SK-N-SH treated with all-trans-retinoic acid at 6 μM for 48 hours (cell line): ENCODE measurements at places on chromosomes 1 and 21.
A peak's percentile ranks its signal among the peaks of the same experiment; 100 is the strongest.

DNA sequence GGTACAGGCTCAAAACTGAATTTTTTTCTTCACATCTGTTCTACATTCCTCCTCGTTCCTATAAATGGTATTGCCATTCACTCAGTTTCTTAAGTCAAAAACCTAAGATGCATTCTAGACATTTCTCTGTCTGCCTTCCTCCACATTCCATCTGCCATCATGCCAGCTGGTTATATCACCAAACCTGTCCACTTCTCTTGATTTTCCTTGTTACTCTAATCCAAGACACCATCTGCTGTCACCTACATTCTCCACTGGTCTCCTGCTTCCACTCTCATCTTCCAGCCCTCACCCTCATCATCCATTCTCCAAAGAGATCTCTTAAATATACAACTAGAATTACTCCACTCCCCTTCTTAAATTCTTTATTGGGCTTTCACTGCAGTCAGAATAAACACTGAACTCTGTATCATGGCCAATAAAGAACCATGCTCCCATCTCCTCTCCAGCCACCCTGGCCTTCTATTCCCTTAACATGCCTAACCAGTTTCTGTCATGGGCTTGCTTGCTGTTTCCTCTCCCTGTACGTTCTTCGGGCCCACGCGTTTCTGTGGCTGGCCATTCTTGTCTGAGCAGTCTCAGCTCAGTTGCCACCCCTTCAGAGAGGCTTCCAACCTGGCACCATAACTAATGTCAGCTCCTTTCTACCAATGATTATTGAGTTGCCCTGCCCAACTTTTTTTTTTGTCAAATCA, 278.3 kb downstream of the ST6GALNAC3 start:
- ATAC-seq: no peak

DNA sequence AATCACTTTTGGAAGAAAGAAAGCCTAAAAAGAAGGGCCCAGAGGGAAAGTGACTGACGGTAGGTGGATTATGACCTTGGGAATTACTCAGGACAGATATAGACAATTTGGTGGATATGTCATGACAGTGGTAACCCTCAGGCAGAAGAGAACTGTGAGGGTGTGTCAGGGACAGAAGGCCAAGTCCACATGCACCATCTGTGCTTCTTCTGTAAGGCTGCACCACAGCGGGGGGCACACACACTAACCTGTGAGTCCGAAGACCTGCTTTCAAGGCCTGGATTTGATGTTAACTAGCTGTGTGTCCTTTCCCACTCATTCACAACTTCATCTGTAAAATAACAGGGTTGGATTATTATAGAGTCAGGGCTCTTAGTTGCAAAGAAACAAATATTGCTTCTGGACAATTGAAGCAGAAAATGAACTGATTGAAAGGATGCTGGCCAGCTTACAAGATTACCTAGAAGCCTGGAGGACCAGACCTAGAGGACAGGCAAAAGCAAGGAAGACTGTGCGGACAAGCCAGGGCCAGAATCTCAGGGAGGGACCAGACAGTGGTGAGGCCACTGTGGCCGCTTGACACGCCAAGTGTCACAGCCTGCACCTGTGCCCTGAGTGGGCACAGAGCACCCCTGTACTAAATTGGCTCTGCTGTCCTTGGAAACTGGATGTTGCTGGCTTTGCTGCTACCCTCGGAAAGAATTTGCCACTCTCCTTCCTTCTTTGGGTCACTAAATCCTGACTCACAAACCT, 34.7 kb upstream of the USP24 start:
- no peak for ATAC-seq

DNA sequence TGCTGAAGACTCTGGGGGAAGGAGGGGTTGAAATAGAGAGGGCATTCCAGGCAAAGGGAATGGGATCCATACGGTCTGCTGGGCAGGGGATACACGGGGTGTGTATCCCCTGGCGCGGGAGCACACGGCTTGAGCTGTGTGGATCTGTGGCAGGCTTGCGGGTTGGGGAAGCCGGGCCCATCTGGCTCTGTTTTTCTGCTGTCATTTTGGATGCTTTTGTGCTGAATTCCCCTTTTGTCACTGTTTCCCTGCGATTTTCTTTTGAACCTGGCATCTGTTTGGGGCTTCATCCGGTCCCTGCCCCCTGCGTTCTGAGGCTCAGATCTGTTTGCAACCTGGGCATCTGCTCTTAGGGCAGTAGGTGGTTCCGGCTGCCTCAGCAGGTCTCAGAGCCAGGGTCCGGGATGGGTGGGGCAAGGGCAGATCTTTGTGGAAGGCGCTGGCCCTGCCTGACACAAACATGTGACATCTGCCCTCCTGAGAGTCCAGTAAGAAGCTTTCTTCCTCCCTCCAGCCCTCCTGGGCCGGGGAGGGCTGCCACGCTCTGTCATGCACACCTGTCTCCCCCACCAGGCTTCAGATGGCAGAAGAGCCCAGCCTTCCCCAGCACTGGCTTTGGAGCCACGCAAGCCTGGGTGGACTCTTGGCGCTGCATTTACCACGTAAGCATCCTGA, 84.0 kb downstream of the IGSF21 start:
- ATAC-seq: no peak

DNA sequence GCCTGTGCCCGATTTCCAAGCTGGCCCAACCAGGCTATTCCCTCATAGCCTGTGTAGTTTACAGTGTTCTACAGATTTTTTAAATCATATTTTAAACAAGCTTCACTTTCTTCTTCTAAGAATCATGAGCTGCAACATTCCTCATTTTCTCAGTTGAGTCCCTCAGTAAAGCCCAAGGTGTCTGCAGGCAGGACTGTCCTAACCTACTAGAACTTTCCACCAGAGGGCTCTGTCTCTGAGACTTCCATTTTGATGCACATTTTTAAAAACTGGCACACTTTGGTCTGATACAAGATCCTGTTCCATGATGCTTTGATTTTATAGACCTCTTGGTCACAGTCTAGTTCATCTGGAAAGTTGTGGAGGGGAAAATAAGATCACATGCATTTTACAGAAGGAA, 21.6 kb upstream of the SLAMF6 start:
- ATAC-seq: peak; percentile 89

DNA sequence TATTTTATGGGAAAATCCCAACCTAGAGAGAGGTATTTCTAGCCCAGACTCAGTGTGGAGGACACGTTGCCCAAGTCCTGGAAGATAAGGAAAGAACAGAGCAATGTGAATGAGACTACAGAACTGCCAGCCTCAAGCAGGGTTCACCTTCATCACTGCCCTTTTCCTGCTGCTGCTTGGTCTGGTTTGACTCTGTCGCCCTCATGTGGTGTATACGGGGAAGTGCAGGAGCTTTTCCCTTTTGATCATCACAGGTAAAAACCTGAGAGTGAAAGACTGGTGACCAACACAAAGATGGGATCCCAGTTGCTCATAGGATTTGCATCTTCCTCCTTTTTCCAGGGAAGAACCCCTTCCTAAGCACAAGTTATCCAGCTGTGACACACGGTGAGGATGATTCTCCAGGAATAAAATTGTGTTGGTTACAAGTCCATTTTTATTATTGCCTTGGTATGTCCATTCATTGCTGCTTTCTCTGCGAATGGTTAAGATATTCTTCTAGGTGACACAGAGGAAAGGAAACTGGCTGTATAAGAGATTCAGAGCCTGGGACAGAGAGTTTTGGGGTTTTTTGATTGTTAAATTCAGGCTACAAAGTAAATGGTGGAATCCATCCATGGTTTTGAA, 89.5 kb upstream of the CD53 start:
- ATAC-seq: peak; percentile 82

- ATAC-seq: no peak
Observed at GRCh38 chr1:53321776-53322602, 5.9 kb downstream of the LRP8 start.

GRCh38 chr1:177310326-177310725, 139.6 kb downstream of the BRINP2 start:
- no peak for ATAC-seq

DNA sequence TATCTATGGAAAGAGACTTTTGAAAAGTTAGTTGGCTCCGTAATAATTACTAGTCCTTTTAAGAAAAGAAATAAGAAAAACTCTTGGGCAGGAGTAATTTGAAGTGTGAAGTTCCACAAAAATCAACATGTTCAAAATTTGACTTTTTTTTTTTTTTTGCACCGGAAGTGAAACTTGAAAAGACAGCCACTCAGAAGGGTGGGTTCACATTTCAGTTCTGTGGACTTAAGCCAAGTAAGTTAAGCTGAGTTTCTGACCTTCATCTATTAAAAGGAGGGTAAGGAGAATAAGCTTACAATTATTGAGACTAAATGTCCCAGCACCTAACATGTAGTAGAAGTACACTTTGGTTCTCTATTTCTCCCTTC, 11.0 kb downstream of the RO60 start:
- no peak; the same call in 2 of the 3 replicates for ATAC-seq

GRCh38 chr1:220338759-220339158, 66.5 kb upstream of the RAB3GAP2 start:
- no peak for ATAC-seq

DNA sequence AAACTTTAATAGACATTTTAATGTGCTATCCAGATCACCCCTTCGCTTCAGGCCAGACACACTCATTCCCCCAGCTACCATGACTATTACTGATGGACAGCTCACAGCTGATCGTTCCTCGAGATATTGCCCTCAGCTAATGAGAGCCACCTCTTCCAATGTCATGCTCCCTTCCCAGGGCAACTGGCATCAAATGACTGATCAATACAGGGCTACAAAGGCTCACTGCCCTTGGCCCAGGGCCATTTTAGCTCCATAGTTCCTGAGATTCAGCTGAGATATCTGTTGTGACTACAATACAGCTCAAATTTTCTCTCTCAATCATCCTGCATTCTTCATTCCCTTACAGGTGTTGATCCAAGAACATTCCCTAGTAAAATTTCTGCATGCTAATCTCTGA, 104.5 kb upstream of the PKN2 start:
- no peak for ATAC-seq

DNA sequence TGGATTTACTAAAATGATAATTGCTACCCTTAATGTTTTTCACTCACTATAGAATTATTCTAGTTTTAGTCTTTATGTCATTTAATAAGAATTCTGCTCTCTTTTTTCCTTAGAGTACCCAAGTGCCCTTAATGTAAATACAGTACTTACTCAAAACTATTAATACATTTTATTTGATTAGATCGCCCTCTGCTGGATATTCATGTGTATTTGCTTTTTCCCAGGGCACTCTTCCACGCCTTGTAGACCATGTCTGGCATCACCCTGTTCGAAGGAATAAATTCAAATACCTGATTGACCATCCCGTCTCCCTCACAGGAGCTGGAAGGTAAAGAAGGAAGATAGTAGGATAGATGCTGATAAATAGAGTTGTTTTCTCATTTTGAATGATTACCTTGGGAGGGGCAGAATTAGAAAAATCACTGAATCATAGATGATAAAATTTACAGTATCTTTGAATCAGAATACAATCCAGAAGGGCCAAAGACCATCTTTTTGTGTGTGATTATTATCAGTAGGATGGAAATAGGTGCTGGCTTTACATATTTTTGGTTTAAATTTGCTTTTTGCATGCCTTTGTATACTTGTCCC, 4.1 kb downstream of the AXDND1 start:
- peak; percentile 68 for ATAC-seq

- ATAC-seq: peak; percentile 79
Observed at GRCh38 chr1:78095593-78095992, 49.8 kb downstream of the GIPC2 start.

- no peak; the same call in 2 of the 3 replicates for ATAC-seq
Observed at GRCh38 chr1:6454856-6455751, 10.9 kb downstream of the TNFRSF25 start.

- ATAC-seq: no peak
Observed at GRCh38 chr1:156742017-156742416, 1.1 kb upstream of the MRPL24 start.

DNA sequence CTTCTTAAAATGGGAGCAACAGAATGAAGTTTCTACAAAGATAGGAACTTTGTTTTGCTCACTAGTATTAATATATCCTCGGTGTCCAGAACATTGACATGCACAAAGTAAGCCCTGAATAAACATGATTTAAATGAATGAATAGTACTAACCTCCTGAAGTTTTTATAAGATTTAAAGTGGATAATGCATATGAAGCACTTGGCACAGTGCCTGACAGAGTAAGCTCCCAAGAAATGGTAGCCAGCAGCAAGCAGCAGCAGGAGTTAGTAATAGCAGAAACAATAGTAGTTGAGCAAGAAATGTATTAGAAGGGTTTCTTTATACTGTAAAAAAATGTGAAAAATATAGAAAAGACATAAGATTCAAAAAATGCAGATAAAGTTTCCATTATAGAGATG, 258.1 kb upstream of the C1orf87 start:
- ATAC-seq: no peak

- ATAC-seq: peak; percentile 91
Observed at GRCh38 chr21:33042812-33043211, 17.1 kb downstream of the OLIG2 start.

DNA sequence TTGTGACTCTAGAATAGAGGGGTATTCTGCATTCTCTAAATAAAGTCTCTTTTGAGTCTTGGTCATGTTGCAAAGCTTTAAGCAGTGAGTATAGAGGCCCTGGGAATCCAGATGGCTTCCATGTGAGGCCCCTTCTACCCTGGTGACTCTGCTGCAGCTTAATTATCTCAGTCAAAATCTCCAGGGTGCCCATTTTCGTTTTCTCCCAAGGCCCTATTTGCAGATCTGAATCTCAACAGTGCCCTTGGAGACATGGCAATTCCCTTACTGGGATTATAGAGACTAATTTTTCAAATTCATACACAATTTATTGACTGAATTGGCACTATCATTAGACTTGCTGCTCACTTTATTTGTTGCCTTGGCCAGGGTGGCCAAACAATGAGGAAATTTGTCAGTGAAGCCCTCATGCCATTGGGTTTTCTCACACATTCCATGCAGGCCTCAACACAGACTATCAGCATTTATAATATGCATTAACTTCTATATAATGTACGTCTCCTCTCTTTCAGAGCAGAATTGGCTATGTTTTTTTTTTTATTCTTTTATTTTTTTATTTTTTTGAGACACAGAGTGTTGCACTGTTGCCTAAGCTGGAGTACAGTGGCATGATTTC, 35.1 kb downstream of the PROX1 start:
- no peak; the same call in 2 of the 3 replicates for ATAC-seq

DNA sequence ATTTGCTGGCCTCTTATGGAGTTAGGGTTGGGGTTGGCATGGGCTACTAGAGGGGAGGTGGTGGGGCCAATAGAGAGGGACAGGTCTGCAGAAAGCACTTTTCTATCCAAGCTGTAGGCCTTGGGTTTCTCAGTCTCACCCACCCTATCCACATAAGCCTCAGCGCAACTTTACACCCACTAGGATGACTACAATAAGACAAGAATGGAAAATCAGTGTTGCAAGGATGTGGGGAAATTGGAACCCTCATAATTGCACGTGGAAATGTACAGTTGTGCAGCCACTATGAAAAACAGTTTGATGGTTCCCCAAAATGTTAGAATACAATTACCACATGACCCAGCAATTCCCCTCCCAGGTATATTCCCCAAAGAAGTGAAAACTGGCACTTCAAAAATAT, 14.0 kb upstream of the GSTM4 start:
- no peak for ATAC-seq

DNA sequence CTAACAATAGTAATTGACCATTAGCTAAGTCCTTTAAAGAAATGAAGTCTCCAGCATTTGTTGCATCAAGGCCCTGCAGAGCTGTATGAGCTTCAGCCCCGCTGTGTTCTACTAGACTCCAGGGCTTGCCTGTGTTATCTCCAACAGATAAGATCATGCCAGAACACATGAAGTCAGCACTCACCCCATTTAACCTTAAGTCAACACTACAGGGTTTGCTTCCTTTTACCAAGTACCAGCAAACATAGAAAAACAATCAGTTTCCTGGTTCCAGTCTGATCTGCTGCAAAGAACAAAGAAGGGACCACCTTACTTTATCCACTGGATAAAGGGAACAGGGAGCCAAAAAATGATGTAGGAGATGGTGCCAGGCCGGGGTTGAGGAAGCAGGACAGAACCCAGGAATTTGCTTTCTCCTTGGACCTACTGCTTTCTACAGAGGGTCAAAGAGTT, 41.3 kb upstream of the ENAH start:
- ATAC-seq: peak; percentile 64

GRCh38 chr1:244011786-244012185, 39.3 kb upstream of the ZBTB18 start:
- peak; percentile 12; the same call in 2 of the 3 replicates for ATAC-seq
